ENCODE measurements at places on chromosomes 16 and 17. TPM values are rescaled to one million over a fixed set of nuclear protein-coding genes. Genes with fewer than 3 reads are reported as not detected.
A peak's percentile ranks its signal among the peaks of the same experiment; 100 is the strongest.

DNA sequence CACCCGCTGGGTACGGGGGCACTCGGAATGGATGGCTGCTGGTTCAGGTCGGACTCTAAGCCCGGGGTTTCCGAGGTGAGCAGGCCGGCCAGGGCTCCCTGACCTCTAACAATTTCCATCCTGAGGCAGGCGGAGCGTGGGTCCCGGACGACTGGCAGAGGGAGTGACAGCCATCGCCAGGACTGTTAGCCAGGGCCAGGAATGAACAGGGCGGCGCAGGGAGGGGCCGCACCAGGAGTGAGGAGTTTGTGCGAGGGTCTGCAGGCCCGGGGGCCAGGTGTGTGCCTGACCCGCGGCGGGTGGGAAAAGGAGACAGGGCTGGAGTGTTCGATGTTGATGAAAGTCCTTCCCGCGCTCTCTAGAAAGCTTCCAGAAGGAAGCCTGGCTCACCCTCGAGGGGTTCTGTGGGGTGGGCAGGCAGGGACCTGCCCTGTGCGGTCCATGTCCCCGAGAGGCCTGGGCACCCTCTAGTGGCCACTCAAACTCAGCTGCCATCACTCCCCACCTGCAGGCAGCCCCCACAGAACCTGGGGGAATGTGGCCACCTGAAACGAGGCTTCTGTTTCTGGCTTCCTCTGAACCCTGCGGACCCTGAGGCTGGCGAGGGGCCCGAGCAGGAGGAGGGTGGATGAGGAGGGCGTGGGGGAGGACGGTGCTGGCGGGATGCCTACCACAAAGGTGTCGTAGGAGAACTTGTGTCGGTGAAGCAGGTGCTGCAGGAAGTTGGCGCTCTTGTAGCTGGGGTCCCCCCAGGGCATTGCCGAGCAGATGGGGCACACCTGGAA, 8.2 kb downstream of the RNF166 start:
- no peak overlapping the region for H3K4me3 ChIP-seq
- no peak for DNase-seq
- peaks cover 47% of the 10 kb centered on the region for H3K36me3 ChIP-seq
- no peaks in the 10 kb centered on the region for H3K27me3 ChIP-seq

DNA sequence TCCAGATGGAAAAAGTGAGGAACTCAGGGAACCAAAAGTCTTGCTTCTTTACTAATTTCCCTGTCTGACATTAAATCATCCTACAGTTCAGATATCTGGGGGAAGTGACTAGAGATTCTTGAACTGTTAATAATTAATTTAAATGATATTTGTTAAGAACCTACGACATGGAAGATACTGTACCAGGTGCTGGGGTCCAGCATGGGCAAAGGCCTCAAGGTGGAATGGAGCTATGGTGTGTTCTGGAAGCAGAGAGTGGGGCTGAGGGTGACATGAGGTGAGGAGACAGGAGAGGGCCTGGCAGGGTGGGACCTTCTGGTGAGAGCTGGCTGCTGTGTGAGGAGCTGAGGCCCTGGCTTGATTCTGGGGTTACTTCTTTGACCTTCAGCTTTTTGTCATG, 6.0 kb upstream of the CCL2 start:
- H3K36me3 ChIP-seq, result no peaks in the 10 kb centered on the region
- no peak overlapping the region for H3K4me3 ChIP-seq
- no peak for DNase-seq
- H3K4me1 ChIP-seq, result peaks cover 57% of the 10 kb centered on the region
- peak overlapping the region; percentile 62 for H3K27ac ChIP-seq
- peaks cover 3% of the 10 kb centered on the region for H3K27me3 ChIP-seq

- no peak overlapping the region for H3K27ac ChIP-seq
- H3K27me3 ChIP-seq, result no peaks in the 10 kb centered on the region
- no peak overlapping the region for H3K4me3 ChIP-seq
- peak; percentile 27 for DNase-seq
- no peaks in the 10 kb centered on the region for H3K36me3 ChIP-seq
Observed at GRCh38 chr17:10151667-10152496, 46.5 kb downstream of the GAS7 start.

DNA sequence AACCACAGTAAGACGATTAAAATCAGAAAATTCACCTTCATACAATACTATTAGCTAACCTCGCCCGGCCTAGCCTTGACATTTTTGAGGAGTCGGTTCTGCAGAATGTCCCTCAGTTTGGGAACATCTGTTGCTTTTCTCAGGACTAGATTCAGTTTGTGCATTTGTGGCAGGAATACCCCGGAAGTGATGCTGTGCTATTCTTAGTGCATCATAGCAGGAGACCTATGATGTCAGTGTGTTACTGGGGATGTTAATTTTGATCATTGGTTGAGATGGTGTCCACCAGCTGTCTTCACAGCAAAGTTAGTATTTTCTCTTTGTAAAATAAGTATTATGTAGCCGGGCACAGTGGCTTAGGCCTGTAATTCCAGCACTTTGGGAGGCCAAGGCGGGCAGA, 21.5 kb upstream of the HELZ start:
- H3K4me1 ChIP-seq, result no peaks in the 10 kb centered on the region
- H3K27ac ChIP-seq, result no peak overlapping the region
- H3K4me3 ChIP-seq, result no peak overlapping the region
- no peak for DNase-seq
- H3K27me3 ChIP-seq, result no peaks in the 10 kb centered on the region

- peak; percentile 84 for DNase-seq
- no peaks in the 10 kb centered on the region for H3K4me1 ChIP-seq
- no peaks in the 10 kb centered on the region for H3K36me3 ChIP-seq
- no peaks in the 10 kb centered on the region for H3K27me3 ChIP-seq
- no peak overlapping the region for H3K4me3 ChIP-seq
- H3K27ac ChIP-seq, result no peak overlapping the region
Observed at GRCh38 chr16:66954097-66954659, 6.9 kb upstream of the CES3 start.

TMC7 gene
- total RNA-seq, result 9.8 TPM

GCGR gene
- 0.55 TPM for total RNA-seq

NDRG4 gene
- total RNA-seq, result 33.8 TPM

WNT9B gene
- total RNA-seq, result not detected
